ENCODE measurements at places on chromosomes 1 and 21. TPM values are rescaled to one million over a fixed set of nuclear protein-coding genes. Genes with fewer than 3 reads are reported as not detected.

DNA sequence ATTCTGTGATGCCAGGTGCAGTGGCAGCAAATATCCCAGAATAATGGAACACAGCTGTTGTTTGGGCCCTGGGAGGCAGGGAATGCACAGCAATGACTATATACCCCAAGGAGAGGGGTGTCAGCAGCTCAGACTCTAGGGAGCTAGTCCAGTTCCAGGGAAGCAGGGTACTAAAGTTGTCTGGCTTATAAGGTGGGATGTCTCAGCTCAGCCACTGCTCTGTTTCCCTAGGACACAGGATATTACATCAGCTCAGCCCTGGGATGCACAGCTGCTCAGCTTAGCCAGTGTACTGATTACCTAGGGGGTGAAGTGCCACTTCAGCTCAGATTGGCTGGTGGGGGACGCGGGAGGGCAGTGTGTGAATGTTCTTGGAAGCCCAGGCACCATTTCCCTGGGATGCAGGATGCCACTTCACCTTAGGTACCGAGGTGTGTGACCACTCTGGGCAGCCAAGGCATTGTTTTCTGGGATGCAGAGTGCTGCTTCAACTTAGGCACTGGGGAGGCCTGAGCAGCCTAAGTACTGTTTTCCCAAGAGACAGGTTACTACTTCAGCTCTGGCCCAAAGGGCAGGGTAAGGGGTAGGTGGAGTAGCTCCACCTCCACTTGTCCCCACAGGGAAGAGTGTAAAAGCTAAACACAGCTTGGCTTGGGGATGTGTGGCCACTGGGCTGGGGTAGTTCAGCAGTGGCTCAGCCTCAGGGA, 59.4 kb downstream of the DIPK1A start:
- H3K27me3 ChIP-seq: no peaks in the 10 kb centered on the region
- H3K4me1 ChIP-seq: no peaks in the 10 kb centered on the region
- DNase-seq: no peak

DNA sequence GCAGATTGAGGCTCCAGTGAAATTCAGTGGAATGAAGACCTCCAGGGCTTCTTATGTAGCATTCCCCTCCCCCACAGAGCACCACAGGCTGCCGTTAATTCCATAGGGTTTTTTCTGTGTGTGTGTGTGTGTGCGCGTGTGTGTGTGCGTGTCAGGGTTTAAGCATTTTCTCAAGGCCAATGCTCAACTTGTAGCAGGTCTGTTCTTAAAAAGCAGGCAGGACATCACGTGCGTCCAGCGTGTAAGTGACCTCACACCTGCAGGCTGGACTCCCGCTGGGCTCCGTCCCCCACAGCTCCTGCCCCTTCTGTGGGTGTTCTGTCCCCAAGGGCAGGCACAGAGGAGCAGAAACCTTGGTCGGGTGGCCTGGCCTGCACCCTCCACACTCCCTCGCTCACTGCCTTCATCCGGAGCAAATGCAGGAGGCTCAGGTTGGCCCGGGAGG, 5.3 kb downstream of the PRDM16 start:
- DNase-seq: no peak
- no peak overlapping the region for H3K4me3 ChIP-seq
- peaks cover 8% of the 10 kb centered on the region for H3K27me3 ChIP-seq

DNA sequence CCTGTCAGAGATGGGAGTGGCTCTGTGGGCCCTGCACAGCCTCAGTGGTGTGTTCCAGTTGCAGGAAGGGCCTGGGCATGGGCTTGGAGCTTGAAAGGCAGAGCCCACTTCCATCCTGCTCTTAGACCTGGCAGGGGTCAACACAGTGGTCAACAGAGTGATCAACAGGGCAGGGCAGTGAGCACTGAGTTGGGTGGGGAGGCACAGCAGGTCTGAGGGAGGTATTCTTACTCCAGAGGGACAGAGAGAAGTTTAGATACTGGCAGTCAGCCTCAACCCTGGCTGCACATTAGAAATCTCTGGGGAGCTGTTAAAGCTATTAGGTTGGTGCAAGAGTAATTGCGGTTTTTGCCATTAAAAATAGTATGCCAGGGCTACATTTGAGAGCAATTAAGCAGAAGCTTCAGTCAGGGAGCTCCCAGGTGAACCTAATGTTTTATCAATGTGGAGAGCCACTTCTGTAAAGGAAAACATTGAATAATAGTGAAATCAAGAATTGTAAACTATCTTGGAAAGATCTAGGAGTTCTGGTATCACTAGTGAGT, 37.7 kb downstream of the SH3BGR start:
- no peaks in the 10 kb centered on the region for H3K27me3 ChIP-seq
- no peak overlapping the region for H3K27ac ChIP-seq
- no peak for DNase-seq
- no peaks in the 10 kb centered on the region for H3K36me3 ChIP-seq
- no peak overlapping the region for H3K4me3 ChIP-seq

GRCh38 chr1:77468949-77469710, 187.3 kb downstream of the AK5 start:
- H3K36me3 ChIP-seq: no peaks in the 10 kb centered on the region
- H3K27ac ChIP-seq: no peak overlapping the region
- H3K4me1 ChIP-seq: no peaks in the 10 kb centered on the region

PLA2G2A gene
- not detected for total RNA-seq

- H3K27ac ChIP-seq: no peak overlapping the region
- no peaks in the 10 kb centered on the region for H3K36me3 ChIP-seq
- H3K27me3 ChIP-seq: no peaks in the 10 kb centered on the region
- H3K4me3 ChIP-seq: no peak overlapping the region
- no peak for DNase-seq
These were observed 29.3 kb downstream of the ZNF648 start for GRCh38 chr1:182032251-182032650.

DNA sequence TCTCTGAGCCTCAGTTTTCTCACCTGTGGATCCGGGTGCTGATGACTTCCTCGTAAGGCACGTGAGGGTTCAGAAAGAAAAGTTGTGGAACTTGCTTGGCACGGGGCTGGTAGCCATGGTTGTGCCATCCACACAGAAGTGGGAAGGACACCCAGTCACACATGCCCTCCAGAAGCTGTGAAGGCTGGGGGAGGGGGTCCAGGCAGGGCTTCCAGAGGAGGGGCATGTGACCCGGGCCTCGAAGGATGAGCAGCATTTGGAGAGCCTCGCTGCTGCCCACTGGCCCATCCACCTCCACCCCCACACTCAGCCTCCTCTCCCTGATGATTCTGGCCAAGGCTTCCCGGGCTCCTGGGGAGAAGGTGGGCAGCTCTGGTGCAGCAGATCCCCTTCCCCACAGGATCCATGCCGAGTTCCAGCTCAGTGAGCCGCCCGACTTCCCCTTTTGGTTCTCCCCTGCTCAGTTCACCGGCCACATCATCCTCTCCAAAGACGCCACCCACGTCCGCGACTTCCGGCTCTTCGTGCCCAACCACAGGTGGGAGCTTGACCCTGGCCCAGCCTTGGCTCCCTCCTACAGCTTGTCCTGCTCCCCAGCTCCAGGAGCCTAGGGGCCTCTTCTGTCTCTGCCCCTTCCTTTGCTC, 9.4 kb downstream of the SELENON start:
- peak overlapping the region; percentile 25 for H3K27ac ChIP-seq
- DNase-seq: no peak
- no peaks in the 10 kb centered on the region for H3K27me3 ChIP-seq
- H3K36me3 ChIP-seq: no peaks in the 10 kb centered on the region
- no peaks in the 10 kb centered on the region for H3K4me1 ChIP-seq

- no peaks in the 10 kb centered on the region for H3K27me3 ChIP-seq
- H3K4me1 ChIP-seq: no peaks in the 10 kb centered on the region
- no peak overlapping the region for H3K4me3 ChIP-seq
These were observed 501.2 kb upstream of the ADGRL4 start for GRCh38 chr1:79507770-79508169.

TEX38 gene
- total RNA-seq: not detected

DNA sequence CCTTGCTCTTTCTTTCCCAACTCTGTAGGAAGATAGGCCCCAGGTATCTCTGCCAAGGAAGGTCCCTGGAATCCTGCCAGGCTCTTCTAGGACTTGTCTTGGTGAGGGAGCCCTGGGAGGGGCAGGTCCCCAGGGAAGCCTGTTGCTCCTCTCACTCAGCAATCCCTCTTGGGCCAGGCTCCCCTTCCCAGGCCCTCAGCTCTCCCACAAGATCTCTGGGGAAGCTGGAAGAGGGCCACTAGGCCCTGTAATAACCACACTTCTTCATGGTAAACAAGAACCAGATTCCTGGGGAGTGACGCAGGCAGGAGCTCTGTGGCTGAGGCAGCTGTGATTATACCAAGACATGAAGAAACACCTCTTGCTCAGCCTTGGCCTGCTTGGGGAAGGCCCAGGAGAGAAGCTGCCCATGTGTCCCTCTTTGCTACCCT, 9.9 kb upstream of the MAPKAPK2 start:
- H3K27me3 ChIP-seq: no peaks in the 10 kb centered on the region
- no peak overlapping the region for H3K4me3 ChIP-seq
- peak; percentile 95 for DNase-seq
- no peaks in the 10 kb centered on the region for H3K36me3 ChIP-seq
- H3K27ac ChIP-seq: peak overlapping the region; percentile 87
- peaks cover 7% of the 10 kb centered on the region for H3K4me1 ChIP-seq

GRCh38 chr1:100950781-100951180, 54.9 kb downstream of the SLC30A7 start:
- no peak overlapping the region for H3K27ac ChIP-seq
- no peaks in the 10 kb centered on the region for H3K36me3 ChIP-seq
- peaks cover 5% of the 10 kb centered on the region for H3K4me1 ChIP-seq
- no peaks in the 10 kb centered on the region for H3K27me3 ChIP-seq
- no peak overlapping the region for H3K4me3 ChIP-seq

DNA sequence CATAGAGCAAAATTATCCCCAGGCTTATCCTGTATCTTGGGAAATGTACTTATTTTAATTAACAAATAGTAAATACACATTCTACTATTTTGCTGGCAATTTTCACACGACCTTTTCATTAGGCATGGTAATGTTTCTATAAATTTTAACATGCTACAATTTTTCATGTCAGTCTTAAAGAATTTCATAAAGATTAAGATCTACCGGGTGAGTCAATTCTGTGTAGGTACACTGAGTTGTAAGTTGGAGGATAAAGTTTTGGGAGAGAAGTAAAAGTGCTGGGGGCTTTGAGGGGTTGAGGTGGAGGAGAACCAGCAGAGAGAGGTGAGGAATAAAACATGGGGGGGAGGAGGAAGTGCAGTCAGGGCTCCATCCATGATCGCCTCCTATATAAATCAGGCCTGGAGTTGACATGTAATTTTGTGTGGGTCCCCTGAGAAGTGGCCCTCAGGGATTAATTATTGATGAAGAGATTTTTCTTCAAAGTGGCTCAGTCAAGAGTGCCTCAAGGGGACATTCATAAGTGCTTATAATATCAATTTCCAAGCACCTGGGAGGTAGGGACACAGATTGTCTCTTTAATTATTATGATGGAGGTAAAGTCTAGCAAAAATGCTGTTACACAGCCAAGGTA, 7.2 kb downstream of the DPYD start:
- no peaks in the 10 kb centered on the region for H3K27me3 ChIP-seq
- no peak overlapping the region for H3K4me3 ChIP-seq
- peaks cover 3% of the 10 kb centered on the region for H3K4me1 ChIP-seq
- no peak overlapping the region for H3K27ac ChIP-seq

DNA sequence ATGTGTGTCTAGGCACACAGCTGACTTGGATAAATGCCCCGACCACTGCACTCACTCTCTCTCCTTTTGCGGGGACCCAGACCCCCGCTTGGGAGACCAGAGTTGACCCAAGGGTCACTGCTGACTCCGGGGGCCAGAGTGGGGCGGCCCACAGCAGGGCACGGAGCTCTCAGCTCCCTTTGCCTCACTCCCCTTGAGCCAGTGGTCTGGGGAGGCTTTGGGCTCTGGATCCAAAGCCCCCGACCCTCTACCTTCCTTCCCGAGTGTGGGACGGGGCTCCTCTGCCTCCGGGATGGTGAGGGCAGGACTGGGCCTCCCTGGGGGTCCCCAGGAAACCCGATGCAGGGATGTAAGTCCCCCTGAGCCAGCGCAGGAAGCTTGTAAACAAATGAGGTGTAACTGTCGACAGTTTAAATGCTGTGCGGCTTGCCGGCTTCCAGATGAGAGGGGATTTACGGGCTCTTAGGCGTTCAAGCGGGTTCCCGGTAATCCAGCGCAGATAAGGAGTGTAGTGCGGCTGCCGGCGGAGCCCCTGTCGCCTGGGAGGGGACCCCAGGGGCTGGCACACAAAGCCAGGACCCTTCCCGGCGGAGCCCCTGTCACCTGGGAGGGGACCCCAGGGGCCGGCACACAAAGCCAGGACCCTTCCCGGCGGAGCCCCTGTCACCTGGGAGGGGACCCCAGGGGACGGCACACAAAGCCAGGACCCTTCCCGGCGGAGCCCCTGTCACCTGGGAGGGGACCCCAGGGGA, 7.4 kb downstream of the ACTRT2 start:
- DNase-seq: no peak
- no peak overlapping the region for H3K27ac ChIP-seq
- no peaks in the 10 kb centered on the region for H3K27me3 ChIP-seq

DNA sequence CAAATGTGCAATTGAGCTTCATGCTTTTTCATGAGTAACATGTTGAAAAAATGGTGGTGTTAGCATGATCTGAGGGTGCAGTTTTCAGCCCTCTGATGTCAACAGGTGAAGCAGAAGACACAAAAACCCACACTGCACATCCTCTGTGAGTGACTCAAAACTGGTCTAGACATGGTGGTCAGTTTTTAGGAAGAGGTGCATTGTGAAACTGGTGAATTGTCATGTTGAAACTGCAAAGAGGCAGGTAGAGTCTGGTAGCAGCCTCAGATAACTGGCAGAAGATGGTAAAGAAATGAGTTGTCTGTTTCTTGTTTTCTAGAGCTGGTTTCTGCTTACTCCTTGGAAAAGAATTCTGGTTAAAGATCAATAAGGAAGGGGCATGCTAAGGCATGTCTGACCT, 97.3 kb upstream of the HMCN1 start:
- H3K36me3 ChIP-seq: no peaks in the 10 kb centered on the region
- H3K4me1 ChIP-seq: no peaks in the 10 kb centered on the region
- DNase-seq: no peak
- H3K27ac ChIP-seq: no peak overlapping the region
- no peaks in the 10 kb centered on the region for H3K27me3 ChIP-seq
- H3K4me3 ChIP-seq: no peak overlapping the region

DNA sequence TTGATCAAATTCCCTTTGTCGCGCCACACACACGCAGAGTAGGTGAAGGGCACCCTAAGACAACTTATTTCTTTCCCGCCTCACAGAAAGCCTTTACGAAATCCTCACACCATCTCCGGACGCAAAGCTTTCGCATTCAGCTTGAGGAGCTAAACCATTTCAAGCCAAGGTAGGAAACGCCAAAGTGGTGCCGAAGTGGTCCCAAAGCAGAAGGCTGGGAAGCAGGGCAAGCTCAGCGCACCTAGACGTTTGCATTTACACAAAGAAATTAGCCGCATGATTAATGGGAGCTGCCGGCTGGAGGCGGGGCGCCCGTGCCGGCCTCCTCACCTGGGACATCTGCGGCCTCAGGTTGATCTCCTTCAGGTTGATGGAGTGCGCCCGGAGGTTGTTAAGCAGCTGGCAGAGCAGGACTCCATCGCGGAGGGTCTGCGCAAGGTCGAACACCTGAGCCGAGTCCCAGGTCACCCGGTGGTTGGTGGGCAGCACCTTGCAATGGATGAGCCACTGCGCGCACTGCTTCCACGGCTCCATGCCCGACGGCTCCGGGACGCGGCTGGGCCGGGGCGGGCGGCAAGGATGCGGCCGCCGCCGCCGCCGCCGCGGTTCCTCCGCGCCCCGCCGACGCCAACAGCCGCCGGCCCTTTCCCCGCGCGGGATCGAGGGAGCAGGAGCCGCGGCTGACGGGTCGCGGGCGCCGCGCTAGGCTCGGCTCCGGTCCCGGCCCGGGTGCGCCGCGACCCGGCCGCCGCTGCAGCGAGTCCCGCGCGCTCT, 457 bp downstream of the VAV3 start:
- H3K4me3 ChIP-seq: no peak overlapping the region
- no peak for DNase-seq
- H3K4me1 ChIP-seq: no peaks in the 10 kb centered on the region
- peak overlapping the region; percentile 54 for H3K27ac ChIP-seq
- H3K27me3 ChIP-seq: no peaks in the 10 kb centered on the region

Measured in uterus (tissue), 4 donors.